ENCODE measurements at places on chromosomes 2 and 18.

DNA sequence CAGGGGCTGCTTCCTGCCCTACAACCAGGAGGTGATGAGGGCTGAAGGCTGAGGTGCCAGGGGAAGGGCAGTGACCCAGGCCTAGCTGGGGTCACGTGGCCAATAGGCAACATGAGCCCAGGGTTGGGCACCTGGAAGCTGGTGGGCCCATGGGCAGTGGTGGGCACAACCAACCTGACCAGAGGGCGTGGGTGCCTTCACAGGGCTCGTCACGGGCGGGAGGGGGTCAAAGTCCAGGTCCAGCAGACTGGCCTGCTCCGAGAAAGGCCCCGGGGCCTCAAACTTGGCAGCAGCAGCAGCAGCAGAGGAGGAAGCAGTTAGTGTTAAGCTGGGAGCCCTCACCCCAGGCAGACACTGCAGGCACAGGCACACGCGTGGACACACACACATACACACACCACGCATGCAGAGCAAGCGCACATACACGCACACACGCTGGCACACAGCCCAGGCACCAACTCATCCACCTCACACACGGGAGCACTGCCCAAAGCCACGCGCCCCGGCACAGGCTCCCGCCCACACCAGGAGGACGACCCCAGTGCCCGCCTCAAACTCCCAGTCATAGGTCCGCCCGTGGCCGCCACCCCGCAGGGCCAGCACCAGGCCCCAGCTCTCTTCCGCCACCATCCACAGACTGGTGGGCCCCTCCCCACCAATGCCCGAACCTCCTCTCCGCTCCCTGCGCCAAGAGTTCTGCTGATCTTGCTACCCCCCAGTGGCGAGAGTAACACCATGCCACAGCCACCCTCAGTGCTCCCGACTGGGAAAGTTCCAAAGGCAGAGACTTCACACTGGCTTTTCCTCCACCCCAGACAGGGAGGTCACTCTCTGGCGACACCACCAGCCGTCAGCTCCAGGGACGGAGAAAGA is 53.0 kb downstream of the BIN1 start:
- no peak for DNase-seq

GRCh38 chr2:225112362-225113126 is 70.3 kb upstream of the DOCK10 start:
- no peak for DNase-seq

DNA sequence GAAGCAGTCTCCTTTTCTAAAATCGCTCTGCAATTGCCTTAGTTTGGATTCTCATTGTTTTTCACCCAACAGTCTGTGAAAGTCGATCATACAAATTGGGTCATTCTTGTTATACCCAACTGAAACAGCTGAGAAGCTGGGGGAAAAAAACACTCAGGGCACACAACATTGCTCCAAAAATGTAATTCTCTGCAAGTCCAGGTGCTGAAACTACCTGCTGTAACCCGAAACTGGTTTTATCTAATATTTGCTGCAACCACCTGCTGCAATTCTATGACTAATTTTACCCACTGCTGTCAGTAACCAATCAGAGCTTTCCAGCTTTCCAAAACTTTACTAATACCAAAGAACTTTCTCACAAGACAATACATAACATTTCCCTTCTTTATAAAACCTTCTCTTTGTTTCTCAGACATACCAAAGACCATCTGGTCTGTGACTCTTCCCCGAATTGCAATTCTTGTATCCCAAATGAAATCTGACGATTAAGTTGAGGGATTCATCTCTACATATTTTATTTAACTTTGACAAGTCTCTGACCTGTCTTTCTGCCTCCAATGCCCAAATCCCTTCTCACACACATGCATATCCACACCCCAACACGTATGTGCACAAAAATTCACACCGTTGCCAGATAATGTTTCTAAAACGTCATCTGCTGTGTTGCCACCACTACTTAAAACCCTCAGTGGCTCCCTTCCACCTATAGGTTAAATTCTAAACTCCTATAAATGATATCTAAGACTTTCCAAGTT is 198.3 kb downstream of the PIEZO2 start:
- DNase-seq: no peak

DNA sequence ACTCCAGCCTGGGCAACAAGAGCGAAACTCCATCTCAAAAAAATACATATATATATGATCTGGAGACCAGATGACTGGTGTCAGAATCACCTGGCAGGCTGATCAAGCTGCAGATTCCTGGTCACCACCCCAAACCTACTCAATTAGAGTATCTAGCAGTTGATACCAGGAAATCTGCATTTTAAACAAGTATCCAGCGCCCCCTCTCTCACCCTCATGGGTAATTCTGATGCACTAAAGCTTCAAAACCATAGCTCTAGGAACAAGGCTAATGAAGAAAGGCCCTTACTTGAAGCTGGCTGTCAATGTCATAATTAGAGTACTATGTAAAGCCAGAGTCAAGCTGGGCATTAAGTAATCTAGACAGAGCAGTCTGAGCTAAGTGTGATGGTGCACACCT is 25.0 kb upstream of the PCBP1 start:
- DNase-seq: no peak

Measured in astrocyte of the spinal cord (primary cell).